AG04449 (cell line): ENCODE measurements at places on chromosomes 16 and 17.

GRCh38 chr16:81610144-81610842, 165.7 kb downstream of the CMIP start:
- DNase-seq = no peak

DNA sequence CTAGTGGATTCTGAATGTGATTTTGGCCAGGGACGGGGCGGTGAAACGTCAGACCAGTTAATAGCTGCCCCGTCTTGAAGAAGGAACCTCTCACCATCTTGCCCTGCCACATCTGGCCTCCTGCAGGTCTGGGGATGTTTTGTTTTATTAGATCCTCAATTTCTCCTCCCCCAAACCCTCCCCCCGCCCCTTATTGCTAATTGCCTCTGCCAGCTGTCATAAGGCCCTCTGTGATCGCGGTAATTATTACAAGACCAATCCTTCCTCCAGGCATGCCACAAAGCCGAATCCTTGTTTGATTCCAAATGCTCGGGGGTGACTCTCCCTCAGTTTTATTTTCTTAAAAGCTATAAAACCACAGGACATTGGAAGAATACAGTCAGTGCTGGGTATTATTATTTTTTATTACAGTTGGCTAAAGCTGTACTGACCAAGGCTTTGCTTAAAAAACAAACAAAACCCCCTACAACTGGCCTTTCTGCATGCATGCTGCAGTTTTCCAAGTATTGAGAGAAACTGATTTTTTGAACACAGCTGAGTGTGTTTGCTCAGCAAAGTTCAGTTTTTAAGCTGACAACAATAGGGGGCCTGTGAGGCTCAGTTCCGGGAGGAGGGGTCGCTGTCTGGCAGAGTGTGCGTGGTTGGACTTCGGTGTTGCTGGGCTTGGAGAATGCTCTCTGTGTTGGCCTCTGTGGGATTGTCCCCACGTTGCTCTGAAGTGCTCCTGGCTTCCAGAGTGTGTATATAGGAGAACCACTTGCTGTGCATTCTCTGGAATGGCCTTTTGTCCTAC, 1.7 kb downstream of the KSR1 start:
- DNase-seq = no peak

DNA sequence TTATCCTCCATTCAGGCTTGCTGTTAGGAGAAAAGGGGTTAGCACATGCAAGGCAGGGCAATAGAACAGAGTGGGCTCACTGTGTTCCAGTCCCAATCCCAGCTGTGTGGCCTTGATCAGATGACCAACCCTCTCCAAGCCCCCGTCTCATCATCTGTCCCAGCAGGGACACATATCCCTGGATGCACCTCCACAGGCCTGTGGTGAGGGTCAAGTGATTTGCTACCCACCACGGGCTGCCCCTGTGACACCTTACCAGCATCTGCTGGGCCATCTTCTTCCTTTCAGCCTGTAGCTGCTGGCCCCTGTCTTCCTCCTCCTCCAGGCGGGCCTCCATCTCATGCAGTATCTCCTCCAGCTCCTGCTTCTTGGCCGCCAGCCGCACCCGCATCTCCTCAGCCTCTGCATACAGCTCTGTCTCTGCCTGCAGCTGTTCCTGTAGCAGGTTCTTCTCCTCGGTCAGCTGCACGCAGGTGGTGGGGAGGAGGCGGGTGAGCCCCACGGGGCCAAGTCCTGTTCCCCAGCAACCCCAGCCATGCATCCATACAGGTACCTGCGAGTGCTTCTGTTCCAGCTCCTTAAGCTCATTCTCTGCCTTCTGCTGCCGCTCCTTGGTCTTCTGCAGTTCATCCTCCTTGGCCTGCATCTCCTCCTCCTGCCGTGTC, 91.3 kb downstream of the NDE1 start:
- no peak for DNase-seq

DNA sequence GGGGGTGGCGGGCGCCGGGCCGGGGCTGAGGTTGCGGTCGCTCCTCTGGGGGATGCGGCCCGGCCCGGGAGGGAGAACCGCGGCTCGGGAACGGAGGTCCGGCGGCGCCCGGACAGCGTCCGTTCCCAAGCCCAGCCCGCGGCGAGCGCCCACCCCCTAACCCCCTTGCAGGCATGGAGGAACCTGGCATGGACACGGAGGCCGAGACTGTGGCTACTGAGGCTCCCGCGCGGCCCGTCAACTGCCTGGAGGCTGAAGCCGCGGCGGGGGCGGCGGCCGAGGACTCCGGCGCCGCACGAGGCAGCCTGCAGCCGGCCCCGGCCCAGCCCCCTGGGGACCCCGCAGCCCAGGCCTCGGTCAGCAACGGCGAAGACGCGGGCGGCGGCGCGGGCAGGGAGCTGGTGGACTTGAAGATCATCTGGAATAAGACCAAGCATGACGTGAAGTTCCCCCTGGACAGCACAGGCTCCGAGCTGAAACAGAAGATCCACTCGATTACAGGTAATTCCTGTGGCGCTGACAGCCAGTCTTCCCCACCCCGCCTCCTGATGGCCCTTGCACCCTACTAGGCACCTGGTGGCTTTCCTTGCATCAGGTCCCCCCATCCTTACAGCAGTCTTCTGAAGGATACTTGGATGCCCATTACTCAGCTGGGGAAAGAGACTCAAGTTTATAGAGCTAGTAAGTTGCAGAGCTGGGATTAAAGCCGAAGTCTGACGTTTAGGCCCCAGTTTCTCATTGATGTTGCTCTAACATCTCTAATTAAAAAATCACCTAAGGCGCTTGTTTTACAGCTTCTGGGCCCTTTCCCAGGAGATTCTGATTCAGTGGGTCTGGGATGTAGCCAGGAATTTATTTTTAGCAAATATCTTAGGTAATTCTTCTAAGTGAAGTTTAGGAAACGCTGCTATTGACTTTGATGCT, 514 bp downstream of the UBFD1 start:
- no peak for DNase-seq

GRCh38 chr17:43314611-43315011, 80.8 kb upstream of the RNU2-1 start:
- DNase-seq = no peak

DNA sequence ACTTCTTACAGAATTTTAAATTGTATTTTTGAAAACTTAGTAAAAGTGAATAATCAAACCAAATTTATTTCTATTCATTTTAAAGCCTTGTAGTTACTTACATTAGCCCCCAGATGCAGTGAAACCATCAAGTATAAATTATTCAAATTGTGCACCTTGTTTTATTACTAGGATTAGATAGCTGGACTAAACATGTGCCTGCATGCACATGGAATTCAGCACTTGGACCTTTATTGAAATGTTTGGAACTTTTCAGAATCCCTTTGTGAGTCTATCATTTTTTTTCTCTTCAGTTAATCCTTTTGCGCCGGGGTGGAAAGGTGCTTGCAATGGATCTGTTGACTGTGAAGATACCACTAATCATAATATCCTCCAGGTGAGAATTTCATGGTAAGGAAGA, 4.7 kb downstream of the ZPBP2 start:
- DNase-seq = peak; percentile 5

DNA sequence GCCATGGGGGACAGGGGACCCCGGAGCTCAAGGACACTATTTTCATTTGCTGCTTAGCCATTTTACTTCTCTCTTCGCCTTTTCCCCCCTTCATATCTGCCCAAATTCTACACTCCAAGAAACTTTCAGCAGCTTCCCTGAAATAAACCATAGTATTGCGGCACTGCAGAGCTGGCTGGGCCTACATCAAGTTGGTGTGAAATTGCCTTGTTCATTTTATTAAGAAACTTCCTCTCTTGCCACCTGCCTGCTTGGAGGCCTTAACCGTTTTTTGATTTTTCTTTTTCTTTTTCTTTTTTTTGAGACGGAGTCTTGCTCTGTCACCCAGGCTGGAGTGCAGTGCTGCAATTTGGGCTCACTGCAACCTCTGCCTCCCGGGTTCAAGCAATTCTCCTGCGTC, 7.4 kb upstream of the CPNE2 start:
- no peak for DNase-seq

GRCh38 chr16:87305505-87306391, 11.4 kb downstream of the C16orf95 start:
- DNase-seq = peak; percentile 16

- no peak for DNase-seq
Measured at GRCh38 chr17:30300818-30301217, 9.1 kb upstream of the BLMH start.

- no peak for DNase-seq
Measured at GRCh38 chr17:14150619-14151018, 81.3 kb downstream of the COX10 start.

DNA sequence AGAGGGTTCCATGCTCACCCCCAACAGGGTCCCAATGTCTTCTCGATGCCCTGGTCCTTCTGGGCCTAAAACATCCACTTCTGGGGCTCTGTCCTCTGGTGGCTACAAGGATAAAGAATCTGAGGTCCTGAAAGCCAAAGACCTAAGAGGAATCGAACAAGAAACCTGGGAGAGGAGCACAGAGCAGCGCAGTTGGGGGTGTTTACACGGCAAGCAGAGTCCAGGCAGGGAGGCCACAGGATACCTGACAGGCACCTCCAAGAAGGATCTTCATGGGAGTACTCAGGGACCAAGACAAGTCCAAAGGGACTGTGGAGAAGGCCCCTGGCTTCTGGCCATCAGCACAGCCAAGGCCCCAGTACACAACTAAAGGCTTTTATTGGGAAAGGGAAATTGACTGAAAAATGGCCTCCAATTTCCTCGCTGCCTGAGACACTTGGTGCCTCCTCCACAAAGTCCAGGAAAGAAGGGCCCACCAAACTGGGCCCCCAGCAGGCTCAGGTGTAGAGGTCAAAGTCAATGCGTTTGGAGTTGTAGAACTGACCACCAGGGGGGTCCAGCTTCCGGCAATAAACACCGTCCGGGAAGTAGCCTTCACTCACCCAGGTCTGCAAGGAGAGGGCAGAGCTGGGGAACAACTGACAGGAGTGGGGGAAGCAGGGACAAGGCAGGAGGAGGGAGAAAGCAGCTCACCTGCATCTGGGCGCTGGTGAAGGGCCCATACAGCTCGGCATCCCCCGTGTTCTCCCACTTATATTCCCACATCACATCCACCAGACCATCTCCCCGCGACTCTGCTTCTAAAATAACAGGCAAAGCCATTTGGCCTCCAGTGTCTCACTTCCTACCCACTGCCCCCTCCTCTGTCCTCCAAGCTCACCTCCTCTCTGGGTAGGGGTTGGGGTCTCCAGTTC, 2.4 kb downstream of the CD2BP2 start:
- no peak for DNase-seq

- no peak for DNase-seq
Measured at GRCh38 chr17:4276514-4276913, 12.7 kb upstream of the ANKFY1 start.

GRCh38 chr17:6574687-6575595, 18.6 kb upstream of the PITPNM3 start:
- DNase-seq = peak; percentile 26

- DNase-seq = no peak
Measured at GRCh38 chr16:82623241-82623640, 3.5 kb upstream of the CDH13 start.

DNA sequence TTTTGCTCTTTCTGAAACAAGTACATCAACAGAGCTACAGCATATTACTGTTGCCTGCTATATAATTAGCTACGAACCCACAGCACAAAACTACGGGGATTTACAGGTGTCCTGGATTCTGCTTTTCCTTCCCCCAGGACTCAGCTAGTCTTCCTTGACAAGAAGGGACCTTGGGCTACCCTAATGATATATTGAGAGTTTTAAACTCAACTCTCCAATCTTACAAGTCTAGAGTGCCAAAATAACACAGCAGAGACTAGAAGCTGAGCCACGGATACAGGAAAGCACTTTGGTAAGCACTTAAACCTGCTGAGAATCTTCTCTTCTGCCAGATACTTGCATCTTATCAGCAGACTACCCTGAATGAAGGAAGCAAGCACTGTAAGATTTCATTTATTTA, 161.4 kb upstream of the C17orf78 start:
- no peak for DNase-seq

GRCh38 chr16:12519986-12520385, 283.7 kb downstream of the CPPED1 start:
- DNase-seq = no peak

GRCh38 chr17:49640556-49640955, 37.3 kb downstream of the SPOP start:
- no peak for DNase-seq

GRCh38 chr16:4688674-4689045, 4.7 kb upstream of the NUDT16L1 start:
- no peak for DNase-seq

DNA sequence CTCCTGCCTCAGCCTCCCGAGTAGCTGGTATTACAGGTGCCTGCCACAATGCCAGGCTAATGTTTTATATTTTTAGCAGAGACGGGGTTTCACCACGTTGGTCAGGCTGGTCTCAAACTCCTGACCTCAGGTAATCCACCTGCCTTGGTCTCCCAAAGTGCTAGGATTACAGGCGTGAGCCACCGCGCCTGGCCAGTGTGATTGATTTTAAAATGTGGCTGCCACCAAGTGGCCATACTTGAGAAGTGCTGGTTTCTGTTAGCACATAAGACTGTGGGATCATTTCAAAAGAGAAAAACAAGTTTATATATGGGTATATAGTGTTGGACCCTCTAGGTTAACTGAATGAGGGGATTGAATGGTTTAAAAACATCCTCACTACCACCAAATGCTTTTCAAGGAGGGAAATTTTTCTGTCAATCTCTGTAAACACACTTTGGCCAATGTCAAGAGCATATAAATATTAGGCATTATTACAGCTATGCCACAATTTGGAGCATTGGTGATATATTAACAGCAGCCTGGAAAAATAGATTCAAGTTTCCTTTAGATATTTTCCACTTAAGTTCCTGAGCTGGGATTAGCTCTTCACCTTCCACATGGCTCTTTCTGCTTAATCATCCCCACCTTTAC, 13.5 kb upstream of the DHRS13 start:
- DNase-seq = no peak

DNA sequence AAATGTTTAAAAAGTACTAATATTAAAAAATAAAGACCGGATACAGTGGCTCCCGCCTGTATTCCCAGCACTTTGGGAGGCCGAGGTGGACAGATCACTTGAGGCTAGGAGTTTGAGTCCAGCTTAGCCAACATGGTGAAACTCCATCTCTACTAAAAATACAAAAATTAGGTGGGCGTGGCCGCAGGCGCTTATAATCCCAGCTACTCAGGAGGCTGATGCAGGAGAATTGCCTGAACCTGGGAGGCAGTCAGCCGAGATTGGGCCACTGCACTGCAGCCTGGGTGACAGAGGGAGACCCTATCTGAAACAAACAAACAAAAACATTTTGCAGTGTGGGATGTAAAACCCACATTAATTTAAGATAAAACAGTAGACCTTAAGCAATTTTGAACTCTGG, 11.8 kb downstream of the CDC27 start:
- DNase-seq = no peak

DNA sequence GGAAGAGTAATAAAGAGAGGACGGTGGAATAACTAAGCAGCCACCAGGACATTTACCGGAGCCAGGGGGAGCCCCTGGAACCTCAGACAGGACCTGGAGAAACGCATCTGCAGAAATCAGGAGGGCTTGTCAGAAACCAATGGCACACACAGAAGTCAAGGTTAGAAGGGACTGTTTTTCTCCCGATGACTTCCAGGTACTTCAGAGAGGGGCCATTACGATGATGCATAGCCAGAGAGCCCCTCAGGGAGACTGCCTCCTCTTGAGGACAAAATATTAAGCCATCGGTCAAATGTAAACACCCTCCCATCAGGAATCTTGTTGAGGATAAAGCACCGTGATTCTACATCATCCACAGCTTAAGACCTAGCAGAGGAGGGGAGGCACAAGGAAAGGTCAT, 333.6 kb upstream of the CDH5 start:
- DNase-seq = no peak

- no peak for DNase-seq
Measured at GRCh38 chr16:26456074-26456473, 610.7 kb upstream of the C16orf82 start.

GRCh38 chr17:73480740-73481139, 163.5 kb downstream of the SDK2 start:
- DNase-seq = no peak

GRCh38 chr16:35687071-35687470, 2227.7 kb downstream of the TP53TG3F start:
- DNase-seq = no peak
